ENCODE measurements at places on chromosomes 5 and 9. TPM values are rescaled to one million over a fixed set of nuclear protein-coding genes. Genes with fewer than 3 reads are reported as not detected.

Gene SPDL1
- total RNA-seq, result 41.6 TPM

Gene FOXD4
- not detected for total RNA-seq

Gene CWC27
- total RNA-seq, result 26.2 TPM

DNA sequence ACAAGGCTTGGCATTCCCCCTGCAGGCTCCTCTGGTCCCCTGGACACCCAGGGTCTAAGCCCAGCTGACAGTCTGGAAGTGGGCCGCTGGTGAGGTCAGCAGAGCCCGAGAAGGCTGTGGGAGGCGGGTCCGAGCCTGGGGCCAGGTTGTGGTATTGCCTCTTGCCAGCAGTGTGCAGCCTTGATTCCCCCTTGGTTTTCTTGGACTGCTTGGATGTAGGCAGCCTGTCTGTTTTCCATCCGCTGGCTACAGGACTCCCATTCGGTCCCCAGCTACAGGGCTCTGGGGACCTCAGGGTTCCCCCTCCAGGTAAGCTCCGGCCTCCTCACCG lies 1.6 kb downstream of the AIF1L start:
- ATAC-seq, result no peak

GRCh38 chr9:32351845-32352244 lies 32.6 kb upstream of the ACO1 start:
- ATAC-seq, result no peak

Gene PCDHB2
- total RNA-seq, result 12.5 TPM

GRCh38 chr9:74985041-74985440 lies 32.3 kb upstream of the C9orf40 start:
- no peak for ATAC-seq

- ATAC-seq, result no peak
Observed at GRCh38 chr9:106467865-106468164, 395.2 kb upstream of the ZNF462 start.

DNA sequence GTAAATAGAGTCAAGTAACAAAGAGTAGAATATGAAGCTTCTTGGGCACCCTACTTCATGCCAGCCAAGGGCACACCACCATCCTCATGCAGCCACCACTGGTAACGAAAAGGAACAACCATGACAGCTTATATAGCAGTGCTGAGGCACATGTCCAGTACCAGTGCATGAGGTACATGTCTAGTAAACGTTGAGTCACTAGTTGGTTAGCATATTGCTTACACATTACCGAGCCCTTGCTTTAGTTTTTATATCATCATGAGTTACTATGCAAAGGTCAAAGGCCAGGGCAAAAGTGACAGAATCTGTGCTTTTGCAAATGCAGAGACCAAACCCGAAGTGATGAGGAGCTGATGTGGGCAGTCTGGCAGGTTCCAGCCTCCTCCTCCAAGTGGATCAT lies 147.1 kb upstream of the MAP1B start:
- ATAC-seq, result no peak

Gene CAMK2A
- total RNA-seq, result 5.8 TPM

GRCh38 chr9:92747459-92748232 lies 17.0 kb downstream of the BICD2 start:
- ATAC-seq, result peak; percentile 83

DNA sequence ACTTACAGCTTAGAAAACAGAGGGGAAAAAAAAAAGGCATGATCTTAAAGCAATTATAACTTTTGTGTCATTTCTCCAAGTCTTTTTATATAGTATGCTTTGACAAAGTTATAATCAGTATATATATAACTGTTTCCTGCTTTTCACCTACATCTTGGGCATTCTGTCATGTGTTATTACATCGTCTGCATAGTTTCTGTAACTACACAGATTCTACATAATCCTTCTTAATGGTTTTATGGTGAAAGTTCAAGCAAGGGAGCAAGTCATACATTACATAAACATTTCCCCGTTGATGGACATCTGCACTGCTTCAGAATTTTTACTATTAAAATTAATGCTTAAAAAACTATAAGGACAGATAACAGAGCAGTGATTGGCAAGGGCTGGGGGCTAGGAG lies 12.1 kb downstream of the FEM1C start:
- ATAC-seq, result no peak

- peak; percentile 67 for ATAC-seq
Observed at GRCh38 chr9:95447660-95448420, 68.9 kb downstream of the PTCH1 start.

DNA sequence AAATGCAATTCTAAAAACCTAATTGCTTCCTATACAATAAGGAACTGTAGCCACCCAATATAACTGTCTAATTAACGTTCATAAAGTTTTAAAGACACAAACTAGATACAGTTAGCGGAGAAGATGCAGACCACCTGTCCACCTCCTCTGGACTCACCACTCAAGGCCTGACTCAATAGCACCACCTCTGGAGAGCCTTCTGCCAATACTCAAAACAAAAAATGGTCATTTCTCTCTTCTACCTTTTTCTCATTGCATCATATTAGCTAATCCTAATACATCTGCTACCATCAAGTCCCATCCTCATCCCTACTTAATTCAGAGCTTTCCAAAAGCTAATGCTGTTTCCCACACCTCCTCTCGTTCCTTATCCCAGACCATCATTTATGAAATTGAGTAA lies 159.9 kb downstream of the MLLT3 start:
- no peak for ATAC-seq

DNA sequence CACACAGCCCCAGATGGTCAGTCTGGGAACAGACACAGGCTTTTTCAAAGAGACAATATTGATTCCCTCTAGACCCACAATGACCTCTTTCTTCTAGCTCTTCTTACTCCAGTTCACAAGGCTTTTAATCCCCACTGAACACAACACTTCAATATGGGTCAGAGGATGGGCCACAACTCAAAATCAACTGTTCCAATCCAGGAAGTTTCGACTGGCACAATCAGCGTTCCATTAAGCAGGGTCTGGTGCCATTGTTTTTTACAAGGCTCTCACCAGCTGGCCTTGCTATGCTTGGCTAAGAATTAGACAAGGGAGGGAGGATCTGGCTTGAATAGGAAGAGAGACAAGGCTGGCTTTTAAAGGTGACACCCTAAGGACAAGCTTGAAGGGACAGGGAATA lies 199.4 kb upstream of the SLC24A2 start:
- ATAC-seq, result peak; percentile 44

DNA sequence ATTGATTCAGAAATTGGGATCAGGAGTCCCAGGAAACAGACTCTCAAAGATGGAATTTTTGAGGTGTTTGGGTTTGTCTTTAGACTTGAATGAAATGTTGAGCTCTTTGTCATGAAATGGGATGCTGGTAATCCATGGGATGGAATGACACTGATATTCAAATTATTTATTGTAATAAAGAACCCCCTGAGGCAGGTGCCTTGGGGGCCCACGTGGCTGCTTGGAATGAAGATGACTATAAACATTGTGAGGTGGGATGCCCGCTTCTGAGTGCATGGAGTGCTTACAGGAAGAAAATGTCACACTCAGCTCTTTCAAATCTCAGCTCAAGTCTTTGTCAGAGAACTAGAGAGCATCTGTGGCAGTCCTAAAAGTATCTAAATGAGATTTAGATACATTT lies 9.6 kb upstream of the C1QTNF2 start:
- ATAC-seq, result no peak

DNA sequence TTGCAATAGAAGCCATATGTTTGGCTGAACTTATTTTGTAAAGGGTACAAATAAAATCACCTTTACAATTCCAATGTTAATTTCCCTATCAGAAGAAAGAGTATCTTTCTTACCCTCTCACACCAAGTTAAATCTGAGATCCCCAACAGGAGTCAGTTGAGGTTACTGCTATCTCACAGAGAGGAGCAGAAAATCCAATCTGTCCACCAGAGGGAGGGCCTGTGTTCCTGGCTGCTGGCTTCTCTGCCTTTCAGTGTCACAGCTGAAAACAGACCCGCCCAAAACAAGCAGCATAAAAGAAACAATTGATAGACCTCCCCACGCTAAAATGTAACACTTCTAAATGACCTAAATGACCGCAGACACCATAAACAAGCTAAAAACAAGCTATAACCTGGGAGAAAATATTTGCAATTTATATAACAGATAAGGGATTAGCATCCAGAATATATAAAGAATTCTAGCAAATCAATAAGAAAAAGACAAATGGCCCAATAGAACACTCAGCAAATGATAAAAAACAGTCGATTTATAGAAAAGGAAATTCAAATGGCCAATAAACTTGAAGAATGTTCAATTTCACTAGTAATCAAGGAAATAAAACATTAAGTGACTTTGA lies 24.5 kb upstream of the MVB12B start:
- ATAC-seq, result peak; percentile 94

Gene ALG2
- total RNA-seq, result 40.8 TPM

Gene SLC31A1
- 22.9 TPM for total RNA-seq

Gene C9orf153
- 0.30 TPM for total RNA-seq

DNA sequence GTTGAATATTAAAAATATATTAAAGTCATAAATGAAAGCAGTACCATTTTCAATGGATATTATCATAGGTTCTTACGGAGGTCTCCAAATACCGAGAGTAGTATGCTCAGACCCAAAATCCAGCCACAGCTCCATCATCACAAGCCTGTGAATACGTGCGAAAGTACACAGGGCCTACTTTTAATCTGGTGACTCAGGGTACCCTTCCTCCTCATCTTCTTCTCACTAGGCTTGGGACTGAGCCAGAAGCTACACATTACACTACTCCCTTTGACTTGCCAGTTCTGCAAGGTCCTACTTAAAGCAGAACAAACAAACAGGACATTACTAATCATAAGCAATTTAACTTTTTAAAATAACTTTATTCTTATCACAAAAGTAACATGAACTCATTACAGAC lies 7.6 kb upstream of the RIC1 start:
- no peak for ATAC-seq

DNA sequence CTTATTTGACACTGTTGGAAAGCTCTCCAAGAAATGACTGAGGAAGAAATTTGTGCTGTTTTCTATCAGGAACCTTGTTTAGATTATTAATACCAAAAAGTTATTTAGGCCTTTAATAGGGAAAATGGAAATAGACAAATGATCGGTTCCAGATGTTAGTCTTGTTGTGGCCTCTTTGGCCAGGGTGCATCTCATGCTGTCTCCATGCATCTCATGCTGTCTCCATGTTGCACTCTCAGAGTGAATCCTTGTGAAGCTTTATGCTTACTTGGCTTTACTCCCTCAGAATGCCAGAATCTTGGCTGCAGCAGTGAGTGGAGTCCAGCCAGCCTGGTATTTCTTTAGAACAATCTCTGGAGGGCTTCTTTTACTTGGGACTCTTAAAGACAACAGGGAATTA lies 185.5 kb downstream of the ARHGAP26 start:
- ATAC-seq, result no peak

DNA sequence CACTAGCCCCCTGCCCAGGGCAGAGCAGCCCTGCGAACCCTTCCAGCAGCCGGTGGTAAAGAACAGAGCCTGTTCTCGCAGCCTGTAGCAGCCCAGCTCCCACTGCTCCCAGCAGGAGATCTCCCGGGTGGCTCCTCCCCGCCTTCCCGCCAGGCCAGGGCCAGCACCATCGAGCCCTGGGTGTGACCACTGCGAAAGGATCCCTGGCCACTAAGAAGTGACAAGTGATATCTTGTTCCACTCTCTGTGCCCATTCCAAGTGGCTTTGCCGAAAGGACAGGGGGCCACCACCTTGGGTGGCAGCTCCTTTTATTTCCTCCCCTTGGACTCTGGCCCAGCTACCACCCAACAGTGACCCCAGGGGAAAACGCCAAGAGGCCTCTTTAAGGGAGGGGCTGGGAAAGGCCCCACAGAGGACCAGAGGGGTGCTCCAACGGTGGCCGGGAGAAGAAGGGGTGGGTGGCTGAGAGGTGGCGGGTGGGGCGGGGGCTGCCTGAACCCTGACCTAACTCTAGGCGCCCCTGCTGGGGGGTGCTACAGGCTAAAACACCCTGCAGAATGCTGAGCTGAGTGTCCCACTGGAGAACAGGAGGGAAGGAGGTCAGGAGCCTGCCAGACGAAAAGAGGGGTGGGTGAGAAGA lies 1.6 kb downstream of the NACC2 start:
- no peak for ATAC-seq

Gene FCN1
- 0.11 TPM for total RNA-seq

Gene DMRTA1
- 0.20 TPM for total RNA-seq

DNA sequence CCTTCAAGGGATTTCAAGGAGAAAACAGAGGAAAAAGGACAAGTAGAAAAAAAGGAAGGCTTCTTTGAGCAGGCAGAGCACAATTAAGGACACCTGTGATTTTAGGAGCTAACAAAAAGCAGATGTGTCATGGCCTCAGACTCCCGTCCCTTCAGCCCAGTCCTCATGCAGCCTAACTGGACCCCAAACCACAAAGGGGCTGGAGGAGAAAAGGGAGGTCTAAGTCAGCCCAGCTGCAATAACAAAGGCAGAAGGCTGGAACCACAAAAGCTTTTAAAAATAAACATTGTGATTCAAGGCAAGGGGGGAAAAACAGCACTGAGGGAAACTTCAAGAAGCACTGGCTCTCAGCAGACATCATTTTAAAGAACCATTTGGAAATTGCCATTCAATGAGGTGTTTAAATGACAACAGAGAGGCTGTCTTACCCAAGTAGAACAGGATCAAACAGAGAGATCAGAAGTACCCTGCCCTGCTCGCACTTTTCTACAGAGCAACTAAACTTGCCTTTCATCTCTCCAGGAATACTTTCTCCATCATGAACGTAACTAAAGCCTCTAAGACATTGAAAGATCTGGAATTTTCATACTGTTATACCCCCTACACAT lies 89.3 kb downstream of the SEMA5A start:
- no peak for ATAC-seq

Gene SLC34A3
- not detected for total RNA-seq

GRCh38 chr5:136062366-136063274 lies 33.8 kb downstream of the TGFBI start:
- ATAC-seq, result no peak

DNA sequence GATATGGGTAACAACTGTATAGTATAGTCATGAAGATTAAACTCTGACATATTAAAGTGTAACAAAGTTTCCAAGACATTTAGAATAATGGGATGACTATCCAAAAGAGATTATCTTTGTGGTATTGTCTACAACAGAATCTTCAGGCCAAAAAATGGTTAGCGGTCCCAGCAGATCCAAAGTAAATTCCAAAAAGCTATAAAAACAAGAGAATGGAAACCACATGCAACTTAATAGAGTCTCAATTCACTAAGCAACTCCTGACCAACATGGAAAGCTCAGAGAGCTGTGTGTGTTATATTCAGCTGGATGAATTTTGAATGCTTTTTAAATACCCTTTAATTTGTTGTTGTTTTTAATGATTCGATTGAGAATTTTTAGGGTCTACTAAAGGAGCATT lies 688.2 kb downstream of the CETN3 start:
- ATAC-seq, result no peak

DNA sequence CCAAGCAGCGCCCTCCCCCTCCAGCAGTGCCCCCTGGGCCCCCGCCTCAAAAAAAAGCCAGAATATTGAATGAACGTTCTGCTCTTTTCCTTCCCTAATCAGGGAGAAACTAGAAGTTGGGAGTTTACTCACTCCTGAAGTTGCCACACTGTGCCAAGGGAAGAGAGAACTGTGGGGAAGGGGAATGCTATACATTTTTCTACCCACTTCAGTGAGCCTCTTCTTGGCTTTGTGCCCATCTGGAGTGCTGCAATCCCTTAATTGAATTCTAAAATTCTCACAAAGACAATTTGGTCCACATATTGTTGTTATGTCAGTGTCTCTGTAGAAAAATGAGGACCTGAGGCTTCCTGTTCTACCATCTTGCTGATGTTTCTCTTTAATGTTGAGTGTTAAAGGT lies 443.7 kb downstream of the DIRAS2 start:
- ATAC-seq, result no peak

GRCh38 chr9:89372230-89372816 lies 54.0 kb downstream of the SECISBP2 start:
- ATAC-seq, result peak; percentile 35
